HS-5 (cell line): ENCODE measurements at places on chromosomes 1 and 21.

DNA sequence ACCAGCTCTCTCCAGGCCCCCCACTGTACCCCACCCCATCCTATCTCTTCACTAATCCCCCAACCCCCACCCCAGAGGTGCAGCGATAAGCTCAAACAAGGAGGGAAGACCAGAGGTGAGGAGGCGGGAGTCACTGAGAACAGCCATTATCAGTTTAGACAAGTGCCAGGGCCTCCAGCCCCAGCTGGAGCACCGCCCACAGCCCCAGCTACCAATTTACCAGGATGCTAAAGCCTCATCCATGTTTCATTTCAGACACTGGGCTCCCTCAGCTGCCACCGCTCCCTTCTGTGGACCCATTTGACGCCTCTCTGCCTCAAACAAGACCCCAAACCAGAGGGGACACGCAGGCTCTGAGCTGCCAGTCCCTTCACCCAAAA lies 80.6 kb downstream of the DISP3 start:
- DNase-seq, result no peak

- DNase-seq, result no peak
Observed at GRCh38 chr1:86197206-86197855, 40.8 kb upstream of the COL24A1 start.

DNA sequence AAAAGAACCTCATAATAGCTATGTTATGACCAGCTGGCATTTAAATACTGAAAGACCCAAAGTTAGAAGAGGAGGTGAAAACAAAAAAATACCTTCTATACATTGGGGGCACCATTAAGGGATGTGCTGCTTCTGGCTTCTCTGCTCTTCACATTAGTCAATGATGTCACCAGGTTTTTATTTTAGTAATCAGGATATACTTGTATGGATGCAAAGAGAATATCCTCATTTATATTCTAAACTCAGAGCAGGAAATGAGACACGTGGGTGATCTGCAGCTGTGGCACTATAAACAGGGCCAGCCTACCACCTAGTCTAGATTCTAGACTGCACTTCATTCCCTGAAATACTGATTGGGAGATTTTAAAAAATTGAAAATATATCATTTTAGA lies 51.2 kb downstream of the WLS start:
- DNase-seq, result no peak

- no peak for DNase-seq
Observed at GRCh38 chr1:24919791-24920532, 10.1 kb downstream of the RUNX3 start.

DNA sequence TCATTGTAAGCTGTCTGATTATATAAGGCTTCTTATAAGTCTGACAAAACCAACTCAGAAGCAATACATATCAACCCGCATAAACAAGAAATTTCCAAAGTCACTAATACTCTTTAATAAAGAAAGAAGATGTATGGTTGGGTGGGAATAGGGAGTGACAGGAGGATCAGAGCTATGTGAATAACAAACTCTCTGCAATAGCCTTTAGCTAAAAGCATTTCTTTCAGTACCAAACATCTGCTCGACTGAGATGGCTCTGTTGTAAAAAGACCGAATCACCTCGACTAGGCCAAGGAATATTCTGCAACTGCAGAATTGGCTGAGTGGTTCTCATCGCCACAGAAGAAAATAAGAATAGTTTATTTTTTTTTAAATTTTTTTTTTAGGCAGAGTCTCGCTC lies 39.3 kb upstream of the MUTYH start:
- DNase-seq, result no peak
